ENCODE measurements at places on chromosomes 1 and 21.

- DNase-seq = no peak
Observed at GRCh38 chr1:183101081-183101480, 77.9 kb downstream of the LAMC1 start.

DNA sequence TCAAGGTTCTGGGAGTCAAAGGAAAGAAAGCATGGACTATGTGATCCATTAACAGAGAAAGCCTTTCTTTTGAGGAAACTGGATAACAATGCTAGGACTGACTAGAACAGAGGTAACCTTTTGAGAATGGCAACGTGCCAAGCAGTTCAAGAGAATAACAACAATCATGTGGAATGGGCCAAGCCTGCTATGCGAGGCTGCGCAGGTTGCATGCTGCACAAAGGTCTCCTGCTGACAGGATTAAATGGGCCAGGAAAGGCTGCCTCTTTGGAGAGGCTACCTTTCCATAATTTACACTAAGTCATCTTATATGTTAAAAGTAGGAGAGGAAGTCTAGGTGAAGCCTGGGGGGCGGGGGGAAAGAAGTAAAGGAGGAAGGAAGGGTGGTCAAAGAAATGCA, 5.8 kb downstream of the PCNX2 start:
- no peak for DNase-seq

GRCh38 chr1:14842891-14843290, 244.4 kb downstream of the KAZN start:
- DNase-seq = no peak

GRCh38 chr1:197521118-197521739, 253.2 kb downstream of the CRB1 start:
- no peak for DNase-seq

DNA sequence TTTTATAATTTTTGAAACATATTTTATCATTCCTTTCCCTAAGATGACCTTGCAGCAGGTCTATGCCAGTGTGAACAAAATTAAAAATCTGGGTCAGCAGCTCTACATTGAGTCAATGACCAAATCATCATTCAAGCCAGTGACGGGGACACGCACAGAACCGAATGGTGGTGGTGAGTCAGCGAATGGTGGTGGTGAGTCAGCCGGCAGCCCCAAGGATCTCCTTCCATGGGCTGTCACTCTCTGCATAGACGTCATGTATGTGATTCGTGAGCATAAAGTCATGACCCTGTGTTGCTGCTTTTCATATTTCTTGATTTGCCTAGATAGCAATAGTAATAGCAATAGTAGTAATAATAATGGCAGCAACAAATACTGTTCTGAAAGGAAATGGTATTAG, 26.3 kb downstream of the PER3 start:
- DNase-seq = no peak

GRCh38 chr1:32742956-32743355, 40.4 kb upstream of the SYNC start:
- peak; percentile 85 for DNase-seq

GRCh38 chr1:248860007-248860406, 1.1 kb upstream of the ZNF692 start:
- no peak for DNase-seq

DNA sequence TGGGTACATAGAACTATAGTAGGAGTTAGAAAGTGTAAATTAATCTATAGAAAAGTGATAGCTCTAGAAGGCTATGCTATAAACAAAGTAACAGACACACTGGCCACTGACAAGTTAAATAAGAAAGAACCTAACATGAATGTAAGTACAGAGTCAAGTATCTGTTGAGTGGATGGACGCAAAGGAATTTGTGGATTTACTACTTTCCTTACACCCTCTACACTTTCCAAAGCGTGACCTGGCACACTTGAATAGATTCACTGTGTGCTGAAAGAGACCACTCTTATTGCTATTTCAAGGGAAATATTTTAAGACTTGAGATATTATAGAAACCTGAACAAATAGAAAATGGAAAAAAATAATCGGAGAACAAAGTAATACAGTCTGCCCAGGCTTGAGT, 142.8 kb upstream of the SAMSN1 start:
- DNase-seq = no peak

- DNase-seq = no peak
Observed at GRCh38 chr1:1684031-1684681, 8.4 kb downstream of the SLC35E2B start.

- DNase-seq = no peak
Observed at GRCh38 chr1:200668514-200669313, 993 bp downstream of the DDX59 start.

GRCh38 chr1:3767328-3767925, 5.1 kb upstream of the SMIM1 start:
- no peak for DNase-seq

GRCh38 chr1:39692152-39693074, 1.2 kb upstream of the HPCAL4 start:
- DNase-seq = peak; percentile 15

GRCh38 chr1:15083578-15083977, 70.0 kb upstream of the TMEM51 start:
- no peak for DNase-seq

- DNase-seq = no peak
Observed at GRCh38 chr1:204287466-204287891, 72.2 kb downstream of the PLEKHA6 start.

DNA sequence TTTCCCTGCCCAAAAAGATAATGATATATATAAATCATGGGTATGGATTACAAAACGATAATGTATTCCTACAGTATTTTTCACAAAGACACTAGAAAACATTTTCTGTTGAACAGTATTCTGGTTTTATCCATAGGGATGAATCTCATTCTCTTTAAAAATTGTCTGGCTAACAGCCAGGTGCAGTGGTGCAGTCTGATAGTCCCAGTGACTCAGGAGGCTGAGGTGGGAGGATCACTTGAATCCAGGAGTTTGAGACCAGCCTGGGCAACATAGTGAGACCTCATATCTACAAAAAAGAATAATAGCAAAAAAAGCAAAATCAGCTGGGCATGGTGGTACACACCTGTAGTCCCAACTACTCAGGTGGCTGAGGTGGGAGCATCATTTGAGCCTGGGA, 23.3 kb downstream of the PIP5K1A start:
- no peak for DNase-seq

DNA sequence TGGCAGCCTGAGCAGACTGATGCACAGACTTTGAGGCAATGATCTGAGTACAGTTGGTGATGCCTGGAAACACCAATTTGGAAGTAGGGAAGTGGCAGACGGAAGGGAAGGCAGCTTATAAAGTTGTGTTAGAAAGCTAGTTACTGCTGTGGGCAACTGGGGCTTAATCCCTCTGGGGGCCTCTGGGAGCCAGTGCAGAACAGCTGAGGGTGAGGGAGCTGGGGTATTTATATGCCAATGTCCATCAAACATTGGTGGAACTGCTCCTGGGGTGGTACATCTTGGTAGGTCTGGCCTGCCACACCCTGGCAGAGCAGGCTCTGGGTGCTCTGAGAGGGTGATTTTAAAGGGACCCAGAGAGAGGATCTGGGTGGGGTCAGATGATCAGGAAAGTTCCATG, 28.1 kb downstream of the TNFRSF8 start:
- no peak for DNase-seq

Measured in transverse colon (tissue), 4 donors.